Inflammatory macrophage treated with lipopolysaccharide for 4 hours (primary cell): ENCODE measurements at places on chromosomes 12 and 14.

- peak; percentile 97 for DNase-seq
Observed at GRCh38 chr14:89276424-89276975, 140.5 kb downstream of the FOXN3 start.

DNA sequence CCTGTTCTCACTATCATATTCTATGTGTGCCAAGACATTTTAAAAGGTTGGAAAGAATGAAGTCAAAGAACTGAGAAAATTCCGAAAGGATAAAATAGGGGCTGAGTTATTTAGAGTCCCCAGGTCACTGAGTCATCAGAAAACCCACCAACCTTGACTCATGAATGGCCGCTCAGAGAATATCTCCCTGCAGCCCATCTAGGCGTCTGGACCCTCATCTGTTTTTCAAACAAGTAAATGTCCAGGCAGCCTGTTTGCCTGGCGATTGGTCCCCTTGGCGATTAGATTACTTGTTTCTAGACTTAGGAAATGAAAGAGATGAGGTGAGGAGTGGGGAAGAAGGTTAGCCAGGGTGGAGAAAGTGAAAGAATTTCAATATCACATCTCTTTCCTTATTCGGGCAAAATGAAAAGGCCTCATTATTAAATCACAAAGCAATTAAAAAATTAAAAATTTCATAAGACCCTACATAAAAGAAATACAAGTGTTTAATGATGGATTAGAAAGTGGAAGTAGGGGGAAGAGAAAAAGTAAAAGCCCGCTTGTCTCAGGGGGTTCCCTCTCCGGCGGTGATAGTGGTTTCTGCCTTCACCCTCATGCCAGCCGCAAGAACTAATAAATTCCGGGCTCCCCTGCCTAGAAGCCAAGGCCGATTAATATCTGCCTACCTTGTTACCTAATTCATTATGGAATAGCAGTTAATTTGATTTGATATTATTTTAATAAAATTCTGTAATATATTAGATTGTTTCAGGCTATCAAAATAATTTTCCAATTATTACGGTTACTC is 415.9 kb downstream of the BCL11B start:
- DNase-seq, result no peak

DNA sequence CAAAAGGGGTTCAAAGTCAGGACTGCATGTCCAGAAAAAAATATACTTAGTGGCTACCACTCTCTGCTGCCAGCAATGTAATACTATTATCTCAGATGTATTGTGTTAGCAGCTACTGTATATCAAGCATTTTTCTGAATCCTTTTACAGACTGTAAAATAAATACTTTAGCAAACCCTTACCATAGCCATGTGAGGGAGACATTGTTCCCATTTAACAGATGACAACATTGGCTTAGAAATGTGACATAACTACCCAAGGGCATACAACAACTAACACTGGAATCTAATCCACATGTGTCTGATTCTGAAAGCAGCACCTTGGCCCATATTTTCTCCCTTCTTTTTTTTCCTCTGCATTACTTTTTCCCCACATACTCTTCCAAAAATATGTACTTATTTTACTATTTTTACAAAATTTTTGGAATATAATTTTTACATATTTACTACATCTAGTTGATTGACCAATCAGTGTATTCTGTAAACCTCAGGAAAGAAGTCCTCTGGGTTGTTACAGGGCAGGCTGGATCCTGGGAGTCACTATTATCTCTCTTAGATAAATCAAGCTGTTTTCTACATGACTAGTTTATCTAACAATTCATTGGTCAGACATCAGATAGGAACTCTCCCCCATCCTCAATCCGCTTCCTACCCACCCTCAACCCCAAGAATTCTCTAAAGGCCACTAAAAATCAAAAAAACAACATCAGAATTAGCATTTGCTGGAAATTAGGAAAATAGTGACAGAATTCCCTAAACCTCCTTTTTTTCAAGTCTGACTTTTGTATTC is 154.1 kb downstream of the BTG1 start:
- DNase-seq, result peak; percentile 57

- DNase-seq, result peak; percentile 46
Observed at GRCh38 chr12:40144023-40144422, 38.1 kb upstream of the SLC2A13 start.

DNA sequence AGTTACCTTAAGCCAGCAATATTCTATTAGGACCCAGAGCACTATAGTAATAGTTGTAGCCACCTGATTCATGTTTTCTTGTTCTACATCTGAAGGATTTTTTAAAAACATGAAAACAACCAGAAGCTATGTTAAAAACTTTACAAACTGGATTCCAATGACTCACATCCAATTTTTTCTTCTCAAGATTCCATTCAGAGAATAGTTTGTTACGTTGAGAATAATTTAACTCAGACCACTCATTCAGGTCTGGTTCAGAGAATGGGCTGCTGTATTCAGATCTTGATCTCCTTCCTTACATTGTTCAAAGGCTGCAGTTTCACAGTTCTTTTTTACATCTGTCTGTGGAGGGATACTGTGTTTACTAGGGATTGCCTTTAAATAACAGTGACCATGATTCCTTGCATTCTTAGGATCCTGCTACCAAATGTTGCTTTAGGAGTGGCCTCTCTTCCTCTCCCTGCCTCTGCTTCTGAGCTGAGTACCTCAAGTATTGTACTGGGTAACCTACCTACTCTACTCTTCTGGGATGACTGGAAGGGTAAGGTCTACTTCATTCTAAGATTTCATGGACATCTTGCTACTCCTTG is 448.0 kb upstream of the FBXO33 start:
- no peak for DNase-seq

DNA sequence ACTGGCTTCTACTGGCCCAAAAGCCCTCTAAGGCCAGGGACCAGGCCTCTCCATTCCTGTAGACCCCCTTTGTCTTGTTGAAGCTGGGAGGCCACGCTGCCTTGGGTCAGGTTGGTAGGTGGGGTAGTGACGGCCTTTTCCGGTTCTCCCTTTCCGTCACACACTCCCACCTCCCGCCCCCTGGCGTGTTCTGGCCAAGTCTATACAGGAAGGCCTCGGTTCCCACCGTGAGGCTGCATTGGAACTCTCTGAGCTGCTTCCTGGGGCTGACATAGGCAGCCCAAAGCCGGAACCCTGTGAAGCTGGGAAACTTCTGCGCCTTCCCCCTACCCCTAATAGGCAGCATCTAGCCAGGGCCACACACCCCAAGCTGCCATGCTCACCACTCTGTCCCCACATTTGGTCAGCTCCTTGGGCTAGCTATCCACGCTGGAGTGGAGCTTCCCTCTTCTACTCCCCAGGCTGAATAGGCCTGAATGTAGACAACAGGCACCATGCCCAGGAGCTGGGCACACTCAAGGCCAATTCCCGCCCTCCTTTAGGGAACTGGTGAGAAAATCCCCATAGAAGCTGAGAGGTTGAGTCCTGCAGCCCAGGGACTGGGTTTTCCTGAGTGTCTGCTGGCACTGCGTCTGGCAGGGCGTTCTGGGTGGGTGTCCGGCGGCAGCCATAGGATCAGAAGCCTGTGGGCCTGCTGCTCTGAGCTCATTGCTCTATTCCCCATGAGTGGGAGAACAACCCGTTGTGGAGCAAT is 35.7 kb downstream of the RIN3 start:
- DNase-seq, result peak; percentile 68

DNA sequence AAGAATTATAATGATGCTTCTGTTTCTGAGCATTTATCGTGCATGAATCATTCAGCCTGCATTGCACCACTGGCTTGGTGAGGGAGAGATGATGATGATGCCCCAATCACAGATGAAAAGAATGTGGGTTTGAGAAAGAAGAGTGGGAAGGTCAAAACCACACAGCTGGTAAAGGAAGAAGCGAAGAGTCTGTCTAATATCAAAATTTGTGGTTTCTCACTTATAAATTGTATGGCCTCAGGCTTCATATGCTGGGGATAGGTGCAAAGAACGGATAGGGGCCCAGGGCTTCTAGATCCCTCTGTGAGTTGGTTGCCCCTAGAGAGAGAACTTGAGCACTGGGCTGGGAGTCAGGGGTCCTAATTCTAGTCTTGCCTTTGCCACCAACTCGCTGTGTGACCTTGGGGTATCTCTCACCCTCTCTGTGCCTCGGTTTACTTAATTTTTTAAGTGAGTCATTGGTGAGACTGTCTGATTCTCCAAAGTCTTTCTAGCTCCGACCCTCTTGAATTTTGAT is 2.2 kb downstream of the OASL start:
- peak; percentile 80 for DNase-seq

GRCh38 chr12:53381731-53382630 is 2.0 kb downstream of the SP1 start:
- peak; percentile 94 for DNase-seq

DNA sequence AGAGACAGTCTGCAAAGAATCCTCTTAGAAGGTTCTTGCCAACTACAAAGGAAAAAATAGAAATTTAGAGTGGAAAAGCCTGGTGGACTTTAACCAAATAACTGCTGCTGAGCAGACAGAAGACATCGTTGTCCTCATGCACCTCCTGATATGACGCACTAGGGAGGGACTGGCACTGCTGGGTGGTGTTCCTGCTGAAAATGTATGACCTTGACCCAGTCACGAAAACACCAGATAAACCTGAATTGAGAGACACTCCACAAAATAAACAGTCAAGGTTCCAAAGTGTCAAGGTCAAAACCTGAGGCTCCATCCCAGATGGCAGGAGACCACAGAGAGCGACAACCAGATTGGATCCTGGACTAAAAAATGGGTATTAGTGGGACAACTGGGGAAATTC is 61.9 kb downstream of the CHGA start:
- DNase-seq, result no peak
